ENCODE measurements at places on chromosomes 3 and 15. TPM values are rescaled to one million over a fixed set of nuclear protein-coding genes. Genes with fewer than 3 reads are reported as not detected.

- DNase-seq, result no peak
- H3K27me3 ChIP-seq, result no peaks in the 10 kb centered on the region
- H3K4me3 ChIP-seq, result no peak overlapping the region
- no peaks in the 10 kb centered on the region for H3K4me1 ChIP-seq
- no peaks in the 10 kb centered on the region for H3K36me3 ChIP-seq
These were observed 21.0 kb upstream of the DPH6 start for GRCh38 chr15:35566991-35567390.

The GABRR3 gene
- total RNA-seq, result not detected

The MYO5C gene
- total RNA-seq, result 0.69 TPM

DNA sequence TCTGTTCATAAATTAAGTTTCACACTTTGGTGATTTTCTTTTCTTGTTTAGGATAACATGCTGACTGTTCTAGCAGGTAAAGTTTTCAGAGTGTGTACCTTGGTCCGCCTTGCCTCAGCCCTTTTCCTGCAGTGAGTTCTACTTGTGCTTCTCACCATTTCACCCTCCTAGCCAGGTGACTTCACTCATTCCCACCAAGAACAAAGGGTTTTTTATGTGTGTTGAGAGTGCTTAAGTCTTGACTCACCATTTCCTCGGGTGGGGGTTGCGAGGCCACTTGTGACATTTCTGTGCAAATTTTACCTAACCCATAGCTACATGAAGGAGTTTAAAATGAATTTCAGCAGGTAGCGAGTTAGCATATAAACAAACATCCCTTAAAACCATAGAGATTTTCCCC is 81.4 kb downstream of the C3orf38 start:
- H3K27me3 ChIP-seq, result no peaks in the 10 kb centered on the region
- H3K4me1 ChIP-seq, result no peaks in the 10 kb centered on the region
- no peak for DNase-seq

DNA sequence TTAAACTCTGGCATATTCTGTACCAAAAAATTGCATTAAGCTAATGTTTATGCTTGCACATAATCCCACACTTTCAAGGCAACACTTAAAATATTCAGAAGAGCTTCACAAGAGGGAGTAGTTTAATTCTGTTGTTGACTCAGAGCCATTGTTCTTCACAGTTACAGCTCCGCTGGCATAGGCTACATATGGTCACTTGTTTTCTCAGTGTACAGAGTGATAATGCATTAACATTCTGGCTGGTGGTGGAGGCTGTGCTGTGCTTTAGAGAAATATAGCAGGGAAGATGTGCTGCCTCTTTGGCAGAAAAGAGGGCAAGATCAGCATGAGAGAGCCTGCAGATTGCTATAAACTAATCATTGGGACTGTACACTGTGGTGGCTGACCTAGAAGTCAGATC is 13.3 kb downstream of the NLGN1 start:
- no peak overlapping the region for H3K4me3 ChIP-seq
- no peak overlapping the region for H3K27ac ChIP-seq
- no peaks in the 10 kb centered on the region for H3K4me1 ChIP-seq
- no peak for DNase-seq
- no peaks in the 10 kb centered on the region for H3K36me3 ChIP-seq
- no peaks in the 10 kb centered on the region for H3K27me3 ChIP-seq
